ENCODE measurements at places on chromosomes 2 and 18.

GRCh38 chr2:200399636-200400035 lies 93.1 kb downstream of the SPATS2L start:
- no peak for DNase-seq

GRCh38 chr2:138306626-138307025 lies 194.9 kb upstream of the SPOPL start:
- DNase-seq = no peak

DNA sequence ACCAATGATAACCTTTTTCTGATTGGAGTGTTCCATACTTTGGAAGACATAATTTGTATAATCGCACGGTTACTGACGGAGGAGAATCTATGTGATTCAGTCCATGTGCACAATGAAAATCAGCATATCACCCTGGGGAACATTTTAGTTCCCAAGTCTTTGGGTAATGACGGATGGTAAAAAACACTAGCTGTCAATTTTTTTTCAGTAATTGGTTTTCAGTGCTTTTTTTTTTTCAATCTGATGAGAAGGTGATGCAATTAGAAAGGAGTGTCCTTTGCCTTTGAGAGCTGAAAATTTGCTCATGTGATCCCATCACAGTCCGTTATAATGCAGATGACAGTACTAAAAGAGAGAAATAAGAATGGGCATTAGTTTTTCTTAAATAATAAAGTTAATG lies 51.9 kb upstream of the THOC1 start:
- no peak for DNase-seq

DNA sequence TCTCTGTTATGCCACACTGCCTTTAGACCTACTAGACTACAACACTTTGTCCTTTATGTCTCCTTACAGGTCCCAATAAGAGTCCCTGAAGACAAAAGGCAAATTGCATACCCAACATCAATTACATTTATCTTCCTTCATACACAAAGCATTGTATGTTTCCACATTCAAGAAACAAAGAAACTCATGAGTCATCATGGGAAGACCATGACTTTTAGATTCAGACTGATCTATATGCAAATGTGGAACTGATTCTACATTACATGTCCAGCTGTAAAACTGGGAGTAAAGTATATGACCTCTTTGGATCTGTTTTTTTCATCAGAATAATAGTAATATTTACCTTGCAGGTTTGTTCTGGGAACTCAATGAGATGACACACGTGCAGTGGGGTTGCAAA lies 25.2 kb upstream of the HNMT start:
- DNase-seq = no peak

- no peak for DNase-seq
Observed at GRCh38 chr2:98164256-98164655, 77.3 kb downstream of the VWA3B start.
